Natural killer cell treated with Interleukin-12 subunit alpha and Interleukin-12 subunit beta and Interleukin-15 and Interleukin-18, amount 100 ng/mL, for 72 hours (primary cell): ENCODE measurements at places on chromosomes 12 and 14. TPM values are rescaled to one million over a fixed set of nuclear protein-coding genes. Genes with fewer than 3 reads are reported as not detected.

- no peak for DNase-seq
Observed at GRCh38 chr14:74955229-74956026, at the start of gene PGF. PGF (minus strand) TSS chr14:74955597; CDS start chr14:74955242, 355 bp downstream.

GRCh38 chr12:76530516-76530915 lies 29.1 kb downstream of the OSBPL8 start:
- DNase-seq = no peak

The FAM161B gene
- total RNA-seq = 3.8 TPM

The SELPLG gene
- total RNA-seq = 26.5 TPM

GRCh38 chr12:56629459-56630179 lies 507 bp downstream of the BAZ2A start:
- peak; percentile 85 for DNase-seq

GRCh38 chr12:94235848-94236247 lies 87.5 kb downstream of the PLXNC1 start:
- no peak for DNase-seq

DNA sequence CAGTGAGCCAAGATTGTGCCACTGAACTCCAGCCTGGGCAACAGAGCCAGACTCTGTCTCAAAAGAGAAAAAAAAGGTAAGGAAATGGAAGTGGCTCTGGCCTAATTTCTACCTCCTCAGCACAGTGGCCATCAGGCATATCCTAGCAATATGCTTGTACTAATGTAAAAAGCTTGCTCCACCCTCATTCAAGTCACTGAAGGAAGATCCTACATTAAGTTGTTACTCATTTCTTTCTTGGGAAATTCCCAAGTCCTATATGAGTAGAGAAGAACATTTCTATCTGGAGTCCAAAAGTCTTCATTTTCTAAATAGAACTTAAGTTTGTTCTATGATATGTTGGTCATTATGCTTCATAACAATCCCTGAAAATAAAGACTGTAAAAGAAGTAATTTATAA lies 67.3 kb upstream of the HOXC13 start:
- DNase-seq = no peak

The COX14 gene
- total RNA-seq = 51.2 TPM

The PRH2 gene
- total RNA-seq = not detected

DNA sequence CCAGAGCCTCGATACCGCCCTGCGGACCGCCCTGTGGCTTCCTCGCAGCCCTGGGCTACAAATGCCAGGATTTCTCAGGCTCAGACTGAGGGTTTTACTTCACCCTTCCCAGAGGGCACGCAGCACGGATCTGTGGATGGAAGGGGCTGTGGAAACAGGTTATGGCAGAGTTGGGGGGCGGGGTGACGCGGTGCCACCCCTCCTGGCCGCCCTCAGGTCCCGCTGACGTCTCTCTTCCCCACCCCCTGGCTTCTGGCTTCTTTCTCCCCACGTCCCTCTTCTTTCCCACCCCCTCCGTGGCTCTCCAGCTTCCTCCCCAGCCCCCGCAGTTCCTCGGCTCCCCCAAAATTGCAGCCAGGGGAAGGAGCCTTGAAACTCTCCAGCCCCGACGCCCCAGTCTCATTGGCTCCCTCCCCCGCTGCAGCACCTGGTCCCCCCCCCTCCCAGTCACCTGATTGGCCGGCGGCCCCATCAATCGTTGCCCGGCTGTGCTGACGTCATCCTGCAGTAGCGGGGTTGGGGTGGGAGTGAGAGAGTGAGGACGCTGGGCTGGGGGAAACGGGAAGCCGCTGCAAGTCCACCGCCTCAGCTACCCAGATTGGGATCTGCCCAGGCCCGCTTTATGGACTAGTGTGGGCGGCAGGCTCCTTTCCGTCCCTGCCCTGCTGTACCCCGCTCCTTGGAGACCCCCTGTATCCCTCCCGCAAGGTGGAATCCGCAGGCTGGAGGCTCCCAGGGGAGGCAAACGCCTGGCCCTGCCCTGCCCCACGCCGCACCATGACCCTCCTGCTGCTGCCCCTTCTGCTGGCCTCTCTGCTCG lies at the start of gene CLSTN3:
Gene CLSTN3, plus strand, starts transcription at position 500 of the 820 bp plus-strand sequence. Its CDS starts 278 bp downstream, at position 778.
- peak; percentile 92 for DNase-seq

GRCh38 chr14:42140001-42140400 lies 533.3 kb downstream of the LRFN5 start:
- DNase-seq = no peak

DNA sequence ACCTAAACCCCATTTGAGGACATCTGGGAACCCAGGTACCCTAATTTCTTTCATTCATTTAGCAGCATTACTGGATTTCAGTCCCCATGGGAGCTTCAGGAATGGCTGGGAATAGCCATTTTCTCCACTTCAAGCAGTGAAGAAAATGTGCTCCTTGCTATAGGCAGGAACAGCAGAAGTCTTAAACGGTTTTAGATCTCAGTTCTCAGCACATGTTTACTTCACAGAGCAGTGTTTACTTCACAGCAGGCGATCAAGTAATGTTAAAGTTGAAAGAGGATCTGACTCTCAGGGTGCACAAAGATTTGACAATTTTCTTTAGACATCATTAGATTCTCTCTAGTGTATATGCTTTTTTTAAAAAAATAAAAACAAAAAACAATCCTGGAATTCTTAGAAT lies 109.3 kb downstream of the TBC1D30 start:
- no peak for DNase-seq

DNA sequence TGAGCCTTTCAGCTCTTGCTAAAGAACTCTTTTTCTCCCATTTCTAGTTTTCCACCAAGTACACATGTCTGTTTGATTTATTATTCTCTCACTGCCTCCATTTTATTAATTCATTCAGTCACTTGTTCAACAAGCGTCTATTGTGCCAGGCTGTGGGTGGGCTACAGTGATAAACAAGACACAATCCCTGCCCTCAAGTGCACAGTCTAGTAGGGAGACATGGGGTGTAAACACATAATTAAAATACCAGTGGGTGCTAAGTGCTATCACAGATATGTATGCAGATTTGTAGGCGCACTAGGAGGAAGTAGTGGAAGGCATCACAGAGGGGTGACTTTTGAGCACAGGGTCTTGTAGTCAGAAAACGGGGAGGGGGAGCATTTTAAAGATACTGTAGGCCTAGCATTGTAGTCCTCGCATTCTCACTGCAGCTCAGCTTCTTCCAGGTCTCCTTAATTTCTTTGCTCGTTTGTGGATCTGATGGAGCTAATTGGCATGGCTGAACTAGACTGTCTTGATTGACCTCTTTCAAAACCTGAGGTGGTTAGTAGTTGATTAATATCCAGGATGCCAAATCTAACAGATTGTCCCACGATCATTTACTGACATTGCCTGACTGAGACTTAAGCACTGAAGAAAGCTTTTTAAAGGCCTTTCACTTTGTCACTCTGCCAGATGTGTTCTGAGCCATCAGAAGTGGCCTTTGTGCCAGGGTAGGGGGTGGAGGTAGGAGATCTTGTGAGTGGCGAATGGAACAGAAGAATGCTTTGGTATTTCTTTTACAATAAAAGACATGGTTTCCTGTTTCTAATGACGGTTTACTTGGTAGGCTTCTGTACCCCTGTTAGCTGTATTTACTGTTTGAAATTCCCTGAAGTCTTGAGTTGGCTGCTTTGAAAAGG lies 116.9 kb downstream of the DIP2B start:
- no peak for DNase-seq

DNA sequence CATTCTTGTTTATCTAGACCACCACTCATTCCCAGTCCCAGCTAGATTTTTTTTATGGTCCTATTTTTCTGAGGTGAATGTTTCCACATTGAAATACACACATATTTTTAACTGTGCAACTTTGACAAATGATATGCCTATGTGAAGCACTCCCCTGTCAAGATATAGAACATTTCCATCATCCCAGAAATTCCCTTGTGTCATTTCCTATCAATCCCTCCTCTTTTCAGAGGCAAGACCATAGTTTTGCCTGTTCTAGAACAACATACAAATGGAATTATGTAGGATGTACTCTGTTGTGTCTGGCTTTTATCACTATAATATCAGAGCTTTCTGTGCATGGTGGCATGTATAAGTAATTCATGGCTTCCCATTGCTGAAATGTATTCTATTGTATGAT lies 32.7 kb downstream of the TMEM19 start:
- DNase-seq = no peak

The GYS2 gene
- not detected for total RNA-seq

The DTX1 gene
- total RNA-seq = not detected

DNA sequence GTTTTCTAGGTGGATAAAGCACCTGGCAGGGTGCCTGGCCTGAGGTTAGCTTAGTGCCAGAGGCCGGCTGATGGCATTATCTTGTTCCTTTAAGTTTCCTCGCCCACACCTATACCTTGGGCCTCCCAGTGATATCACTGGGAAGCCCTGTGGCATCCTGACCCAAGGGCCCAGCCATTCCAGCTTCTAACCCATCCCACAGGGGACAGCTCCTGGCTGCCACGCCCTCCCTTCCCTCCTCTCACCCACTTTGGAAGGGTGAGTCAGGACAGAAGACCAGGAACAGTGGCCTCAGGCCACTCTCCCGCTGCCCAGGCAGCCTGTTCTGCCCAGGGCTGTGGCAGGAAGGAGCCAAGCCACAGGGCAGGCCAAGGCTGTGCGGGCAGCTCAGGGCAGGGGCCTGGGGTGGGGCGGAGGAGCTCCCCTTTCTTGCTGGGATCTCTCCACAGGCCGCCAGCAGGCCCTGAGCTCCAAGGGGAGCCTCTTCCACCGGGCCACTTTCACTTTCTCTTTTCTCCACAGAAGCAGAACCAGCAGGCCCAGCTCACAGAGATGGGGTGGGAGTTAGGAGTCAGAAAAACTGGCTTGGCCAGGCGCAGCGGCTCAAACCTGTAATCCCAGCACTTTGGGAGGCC lies 75.1 kb downstream of the IRF2BPL start:
- peak; percentile 77 for DNase-seq

GRCh38 chr14:103302966-103303365 lies 31.1 kb upstream of the EIF5 start:
- DNase-seq = no peak

DNA sequence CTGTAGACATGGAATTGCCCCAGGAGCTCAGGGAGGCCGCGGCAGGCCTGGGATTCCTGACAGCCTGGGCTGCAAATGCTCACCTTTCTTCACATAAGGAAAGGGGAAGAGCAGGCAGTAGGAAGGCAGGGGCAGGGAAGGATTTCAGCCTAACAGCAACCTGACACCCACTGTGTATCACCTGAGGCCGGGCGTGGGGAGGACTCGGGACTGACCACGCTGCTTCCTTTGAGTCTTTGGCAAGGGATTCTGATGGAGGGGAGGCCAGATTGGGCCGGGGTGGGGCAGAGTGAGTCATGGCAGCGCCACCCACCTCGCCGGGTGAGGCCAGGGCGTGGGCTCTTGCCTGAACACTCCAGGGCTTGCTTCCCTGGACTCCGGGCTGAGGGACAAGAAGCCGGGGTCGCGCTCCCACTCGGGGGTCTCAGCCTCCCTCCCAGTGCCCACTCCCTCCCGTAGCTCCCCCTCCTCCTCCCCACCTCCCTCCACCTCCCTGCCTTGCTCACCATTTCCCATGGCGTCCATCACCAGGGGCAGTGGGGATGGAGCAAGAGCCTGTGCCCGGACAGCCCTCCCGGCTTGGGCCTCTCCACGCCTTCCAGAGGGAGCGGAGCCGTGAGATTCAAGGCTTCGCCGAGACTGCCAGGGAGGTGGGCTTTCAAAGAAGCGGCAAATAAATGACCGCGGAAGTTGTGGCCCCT lies 247.9 kb upstream of the RTL1 start:
- DNase-seq = no peak

DNA sequence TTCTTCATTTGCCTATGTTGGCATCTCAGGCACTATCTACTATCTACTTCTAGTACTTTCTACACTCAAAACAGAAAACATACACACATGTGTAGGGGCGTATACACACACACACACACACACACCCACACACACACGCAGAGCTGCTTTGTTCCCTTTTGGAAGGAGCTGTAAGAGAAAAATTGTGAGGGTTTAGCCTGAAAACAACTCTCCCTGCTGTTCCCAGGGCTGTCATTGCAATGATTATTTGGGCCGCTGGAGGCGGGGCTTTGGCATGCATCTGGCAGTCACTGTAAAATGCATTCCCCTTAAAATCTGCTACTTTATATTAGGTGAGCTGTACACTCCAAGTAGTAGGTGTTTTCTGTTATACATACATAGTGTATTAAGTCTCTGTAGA lies 29.1 kb upstream of the SLC38A2 start:
- DNase-seq = no peak

GRCh38 chr12:99131751-99132199 lies 486.7 kb downstream of the APAF1 start:
- no peak for DNase-seq

The TPPP2 gene
- total RNA-seq = not detected

GRCh38 chr12:94264736-94265485 lies 116.5 kb downstream of the PLXNC1 start:
- DNase-seq = no peak

DNA sequence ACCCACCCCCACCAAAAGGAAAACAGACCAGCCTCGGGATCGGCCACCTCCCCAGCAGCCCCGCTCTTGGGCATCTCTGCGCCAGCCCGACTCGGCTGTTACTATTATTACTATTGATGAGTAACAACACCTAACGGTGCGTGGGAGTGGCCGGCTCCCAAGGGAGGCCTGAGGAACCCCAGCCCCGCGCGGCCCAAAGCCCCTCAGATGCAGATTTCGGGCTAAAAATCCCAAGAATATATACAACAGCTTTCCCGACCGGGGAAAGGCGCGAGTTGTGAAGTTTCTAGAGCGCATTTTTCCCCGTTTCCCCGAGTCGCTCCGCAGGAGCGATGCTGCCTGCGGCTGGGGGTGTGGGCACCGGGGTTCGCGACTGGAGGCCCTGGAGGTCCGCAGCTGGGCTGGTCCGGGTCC lies 565 bp downstream of the NT5DC3 start:
- DNase-seq = no peak

DNA sequence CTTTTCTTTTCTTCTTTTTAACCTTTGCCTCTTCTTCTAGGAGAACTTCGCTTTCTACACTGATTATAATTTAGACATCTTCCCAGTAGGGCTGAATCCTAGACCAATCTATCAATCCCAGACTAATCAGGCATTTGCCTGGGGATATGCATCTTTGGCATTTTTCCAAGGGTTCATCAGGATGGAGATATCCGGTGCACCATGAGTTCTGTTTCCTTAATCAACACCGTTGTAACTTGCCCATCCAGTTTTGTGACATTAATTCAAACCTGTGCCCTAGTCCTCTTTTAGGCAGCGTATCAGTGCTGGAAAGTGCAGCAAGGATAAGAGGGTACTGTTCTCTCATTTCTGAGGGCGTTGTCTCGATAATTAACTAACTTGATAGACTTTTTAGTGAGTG lies 617 bp upstream of the MGP start:
- no peak for DNase-seq

The CD4 gene
- 0.43 TPM for total RNA-seq

DNA sequence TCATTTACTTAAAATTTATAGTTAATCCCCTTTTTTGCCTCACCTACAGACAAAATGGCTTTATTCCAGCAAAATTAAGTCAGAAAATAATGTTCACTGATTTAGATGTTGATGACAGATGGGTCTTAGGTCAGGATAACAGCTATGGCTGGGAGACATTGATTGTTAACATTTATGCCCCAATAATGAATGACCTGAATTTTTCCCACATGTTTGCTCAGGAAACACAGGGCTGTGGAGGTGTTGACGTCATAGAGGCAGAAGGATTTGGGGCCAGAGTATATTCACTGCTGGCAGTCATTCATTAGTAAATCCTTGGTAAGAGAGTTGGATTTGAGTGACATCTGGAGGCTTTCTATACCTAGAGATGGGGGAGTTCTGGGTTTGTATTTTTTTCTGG lies 121.3 kb downstream of the PDE3A start:
- no peak for DNase-seq

- DNase-seq = no peak
Observed at GRCh38 chr12:2526371-2526770, 268.4 kb upstream of the FKBP4 start.

GRCh38 chr12:12612358-12612757 lies 682 bp downstream of the CREBL2 start:
- DNase-seq = no peak
